IPS DF 6.9 (cell line): ENCODE measurements at places on chromosomes 4 and X.

DNA sequence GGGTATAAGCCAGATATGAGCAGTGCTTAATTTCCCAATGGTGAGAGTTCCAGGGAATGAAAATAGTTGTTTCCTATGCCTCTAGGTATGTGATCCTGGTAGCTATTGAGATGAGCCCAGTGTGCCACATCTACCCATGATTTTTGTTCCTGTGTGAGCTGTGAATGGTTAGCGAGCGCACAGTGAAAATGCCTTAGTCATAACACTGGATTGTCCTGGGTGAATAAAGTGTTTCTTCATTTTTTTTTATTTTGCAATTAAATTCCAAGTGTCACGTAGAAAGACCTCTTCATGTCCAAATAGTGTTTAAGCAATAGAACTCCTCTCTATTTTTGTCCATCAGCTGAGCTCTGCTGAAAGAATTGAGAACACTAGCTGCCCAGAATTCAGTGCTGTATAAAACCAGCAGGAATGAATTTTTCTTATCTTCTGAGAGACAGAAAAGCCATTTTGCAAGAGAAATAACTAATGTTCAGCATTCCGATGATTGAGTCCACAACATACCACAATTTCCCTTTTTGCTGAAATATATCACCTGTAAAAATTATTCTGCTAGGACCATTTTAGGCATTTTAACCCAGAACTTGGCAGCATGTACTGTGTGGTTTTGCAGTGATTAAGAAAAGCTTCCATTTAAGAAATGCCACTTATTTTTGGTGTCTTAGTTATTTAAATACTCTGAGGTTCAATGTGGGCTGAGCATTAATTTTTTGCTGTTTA, 5.6 kb downstream of the MAOA start:
- DNase-seq, result no peak

GRCh38 chr4:123554801-123555232, 158.2 kb downstream of the SPRY1 start:
- DNase-seq, result no peak

GRCh38 chr4:89382439-89382838, 74.8 kb upstream of the GPRIN3 start:
- DNase-seq, result no peak

DNA sequence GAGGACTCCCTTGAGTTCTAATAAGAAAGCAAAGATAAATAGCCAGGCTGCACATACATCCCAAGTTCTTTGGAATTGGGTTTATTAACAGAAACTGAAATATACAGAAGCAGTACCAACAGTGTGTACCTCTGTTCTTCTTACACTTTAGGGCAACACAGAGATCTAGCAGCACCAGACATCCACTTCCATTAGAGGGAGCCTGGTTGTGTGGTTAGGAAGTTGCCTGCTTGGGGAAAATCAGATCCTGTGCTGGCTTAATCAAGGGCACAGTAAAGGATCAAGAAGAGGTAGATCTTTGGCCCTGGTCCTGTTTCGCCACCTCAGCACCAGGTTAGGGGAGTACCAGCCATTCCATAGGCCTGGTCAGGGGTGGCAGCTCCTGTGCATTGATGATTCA, 231.1 kb upstream of the ARHGAP24 start:
- no peak for DNase-seq

DNA sequence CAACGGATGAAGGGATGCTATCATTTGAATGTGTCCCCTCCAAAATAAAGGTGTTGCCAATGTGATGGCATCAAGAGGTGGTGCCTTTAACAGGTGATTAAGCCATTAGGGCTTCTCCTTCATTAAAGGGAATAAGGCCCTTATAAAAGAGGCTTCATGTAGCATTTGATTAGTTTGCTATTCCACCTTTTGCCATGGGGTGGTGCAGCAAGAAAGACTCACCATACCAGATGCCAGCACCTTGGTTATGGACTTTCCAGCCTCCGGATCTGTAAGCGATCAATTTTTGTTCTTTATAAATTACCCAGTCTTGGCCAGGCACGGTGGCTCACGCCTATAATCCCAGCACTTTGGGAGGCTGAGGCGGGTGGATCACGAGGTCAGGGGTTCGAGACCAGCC, 7.9 kb upstream of the SLC25A43 start:
- no peak for DNase-seq

DNA sequence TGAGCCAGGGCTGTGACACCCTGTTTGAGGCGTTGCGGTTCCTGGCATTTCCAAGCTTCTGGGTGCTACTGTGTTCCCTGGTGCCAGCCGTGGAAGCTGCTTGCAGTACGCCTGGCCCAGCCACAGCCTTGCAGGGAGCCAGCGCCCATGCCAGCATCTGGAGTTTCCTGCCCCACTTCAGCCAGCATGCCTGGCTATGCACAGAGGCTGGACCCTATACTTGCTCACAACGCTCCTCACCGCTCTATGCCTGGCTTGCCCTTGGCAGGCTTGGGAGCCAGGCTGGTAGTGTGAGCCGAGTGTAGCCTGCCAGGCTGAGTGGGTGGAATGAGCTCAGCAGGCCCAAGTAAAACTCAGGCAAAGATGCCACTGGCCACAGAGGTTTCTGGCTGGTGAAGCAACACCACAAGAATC, 22.4 kb downstream of the PRRG1 start:
- no peak for DNase-seq

- DNase-seq, result no peak
These were observed 150.5 kb upstream of the DDIT4L start for GRCh38 chr4:100340512-100341485.

DNA sequence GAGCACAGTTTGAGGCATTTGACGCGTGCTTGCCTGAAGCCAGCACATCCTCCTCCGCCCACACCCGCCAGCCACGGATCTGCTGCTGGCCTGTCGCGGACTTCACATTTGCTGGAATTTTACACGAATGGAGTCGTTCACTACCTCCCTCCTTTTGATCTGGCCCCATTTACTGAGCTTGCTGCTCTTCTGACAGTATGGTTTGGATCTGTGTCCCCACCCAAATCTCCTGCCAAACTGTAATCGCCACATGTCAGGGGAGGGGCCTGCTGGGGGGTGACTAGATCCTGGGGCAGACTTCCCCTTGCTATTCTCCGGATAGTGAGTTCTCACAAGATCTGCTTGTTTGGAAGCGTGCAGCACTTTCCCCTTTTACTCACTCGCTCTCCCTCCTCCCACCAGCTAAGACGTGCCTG, 19.9 kb upstream of the CPLX1 start:
- DNase-seq, result no peak

- no peak for DNase-seq
These were observed 228.2 kb upstream of the TENM3 start for GRCh38 chr4:182015014-182015413.

DNA sequence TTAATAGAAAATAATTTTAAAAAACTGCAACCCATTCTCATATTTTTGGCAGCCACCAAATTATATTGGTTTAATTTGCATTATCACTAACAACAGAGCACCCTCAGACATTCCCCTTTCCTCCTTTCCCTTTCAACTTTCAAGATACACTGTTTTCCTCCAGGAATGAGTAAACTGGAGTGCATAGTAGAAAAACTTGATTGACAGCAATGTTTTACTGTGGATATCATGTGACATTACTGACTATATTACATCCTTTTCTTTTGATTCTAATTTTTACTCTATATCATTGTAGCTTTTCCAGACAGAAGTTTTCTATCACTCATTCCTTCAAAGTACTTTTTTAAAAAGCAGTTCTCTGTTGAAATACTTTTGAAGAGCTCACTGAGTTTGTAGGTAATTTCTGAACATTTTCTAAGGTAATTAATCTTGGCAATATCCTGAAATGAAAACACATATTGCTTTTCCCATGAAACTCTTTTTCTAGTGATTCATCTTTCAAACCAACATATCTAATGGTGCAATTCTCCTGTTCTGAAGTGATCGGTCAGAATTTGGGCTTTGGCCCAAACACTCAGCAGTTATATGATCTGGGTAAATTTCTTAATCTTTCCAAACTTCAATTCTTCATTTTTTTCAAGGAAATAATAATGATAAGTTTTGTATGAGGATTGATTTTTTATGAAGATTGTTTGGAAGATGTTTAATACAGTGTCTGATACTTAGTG, 920.4 kb upstream of the EPHA5 start:
- no peak for DNase-seq

GRCh38 chrX:150903110-150903508, 4.6 kb upstream of the CD99L2 start:
- no peak for DNase-seq

DNA sequence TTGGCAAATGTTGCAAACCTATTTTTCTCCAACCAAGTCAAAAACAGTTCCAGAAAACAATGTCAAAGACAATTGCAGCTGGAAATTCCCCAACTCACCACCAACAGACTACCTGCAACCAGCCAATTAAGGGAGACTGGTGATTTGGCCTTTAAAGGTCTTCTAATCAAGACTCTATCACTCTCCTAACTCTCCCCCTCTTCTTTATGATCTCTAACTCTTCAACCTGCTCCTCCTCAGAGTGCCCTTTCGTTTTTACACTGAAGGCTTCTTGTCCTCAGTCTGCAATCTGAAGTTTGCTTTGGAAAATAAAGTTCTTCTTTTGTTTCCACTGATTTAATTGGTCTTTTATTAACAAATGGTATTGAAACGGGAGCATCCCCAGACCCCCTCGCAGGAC, 203.9 kb downstream of the TECRL start:
- no peak for DNase-seq

DNA sequence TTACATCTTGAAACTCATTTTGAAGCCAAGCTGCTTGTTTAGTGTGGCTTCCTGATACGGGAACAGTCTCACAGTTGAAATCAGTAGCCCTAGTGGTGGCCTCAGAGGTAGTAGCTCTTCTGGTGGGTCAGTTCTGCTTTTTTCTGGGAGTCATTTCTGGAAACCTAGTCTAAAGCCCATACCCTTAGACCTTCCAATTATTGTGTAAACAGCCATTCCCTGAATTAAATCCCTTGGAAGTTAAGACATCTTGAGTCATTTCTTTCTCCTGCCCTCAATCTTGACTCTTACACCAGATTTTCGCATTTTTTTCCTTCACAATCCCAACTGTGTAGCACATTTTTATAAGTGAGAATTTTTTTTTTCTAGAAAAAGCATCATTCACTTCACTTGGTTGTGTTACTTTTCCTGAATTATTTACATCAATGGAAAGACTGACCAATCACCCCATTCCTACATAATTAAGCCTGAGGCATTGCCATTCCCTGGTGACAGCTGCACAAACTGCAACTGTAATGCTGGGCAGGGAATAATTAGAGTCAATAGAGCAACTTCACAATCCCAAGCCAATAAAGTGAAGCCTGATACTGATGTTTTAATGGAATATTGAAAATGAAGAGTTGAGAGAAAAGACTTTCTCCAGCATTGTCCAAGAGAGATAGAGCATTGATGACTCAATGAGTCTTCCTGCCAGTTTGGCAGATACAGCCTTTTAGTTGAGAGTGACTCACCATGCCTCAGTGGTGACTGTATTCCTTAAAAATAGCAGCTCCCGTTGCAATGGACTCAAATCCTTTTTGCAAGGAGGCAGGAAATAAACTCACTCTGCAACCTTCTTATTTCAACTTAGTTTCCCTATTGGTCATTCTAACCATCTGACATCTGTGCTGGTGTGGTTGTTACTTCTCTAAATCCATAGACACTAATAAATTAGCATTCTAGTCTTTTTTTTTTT, 13.0 kb upstream of the SEPSECS start:
- no peak for DNase-seq

DNA sequence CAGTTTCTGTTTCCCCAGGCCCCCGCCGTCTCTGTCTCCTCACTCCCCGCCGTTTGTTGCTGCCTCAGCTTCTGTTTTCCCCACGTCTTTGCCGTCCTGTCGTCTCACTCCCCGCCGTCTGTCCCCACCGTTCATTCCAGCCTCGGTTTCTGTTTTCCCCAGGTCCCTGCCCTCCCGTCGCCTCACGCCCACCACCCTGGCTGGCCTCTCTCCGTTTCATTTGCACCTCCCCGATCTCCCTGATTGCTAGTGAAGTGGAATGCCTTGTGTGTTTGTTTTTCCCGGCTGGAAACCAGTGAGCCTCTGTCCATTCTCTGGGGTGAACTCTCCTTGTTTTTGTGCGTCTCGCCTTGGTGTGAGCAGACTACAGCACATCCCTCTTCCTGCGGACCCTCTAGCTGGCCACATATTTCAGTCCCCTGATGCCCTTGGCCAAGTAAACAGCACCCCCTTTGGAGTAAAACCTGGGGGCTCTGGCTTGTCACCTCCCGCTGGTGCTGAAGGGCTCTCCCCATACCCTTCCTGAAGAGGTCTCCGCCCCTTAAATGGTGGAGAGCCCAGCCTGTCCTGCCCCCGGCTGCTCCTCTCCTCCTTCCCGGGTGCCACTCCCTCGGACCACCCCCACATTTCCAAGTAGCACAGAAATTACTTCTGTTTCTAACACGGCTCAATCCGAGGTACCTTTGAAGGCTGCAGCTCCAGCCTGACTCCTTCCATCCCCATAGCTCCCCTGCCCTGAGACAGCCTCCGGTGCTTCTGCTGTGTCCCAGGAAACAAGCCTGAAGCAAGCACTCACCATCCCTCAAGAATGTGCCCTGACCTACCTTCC, 13.2 kb downstream of the TMEM175 start:
- DNase-seq, result no peak

GRCh38 chr4:46931981-46932380, 22.9 kb upstream of the COX7B2 start:
- peak; percentile 35 for DNase-seq

GRCh38 chr4:119683518-119683917, 54.9 kb upstream of the PDE5A start:
- no peak for DNase-seq
